ENCODE measurements at places on chromosomes 16 and 17.
A peak's percentile ranks its signal among the peaks of the same experiment; 100 is the strongest.

DNA sequence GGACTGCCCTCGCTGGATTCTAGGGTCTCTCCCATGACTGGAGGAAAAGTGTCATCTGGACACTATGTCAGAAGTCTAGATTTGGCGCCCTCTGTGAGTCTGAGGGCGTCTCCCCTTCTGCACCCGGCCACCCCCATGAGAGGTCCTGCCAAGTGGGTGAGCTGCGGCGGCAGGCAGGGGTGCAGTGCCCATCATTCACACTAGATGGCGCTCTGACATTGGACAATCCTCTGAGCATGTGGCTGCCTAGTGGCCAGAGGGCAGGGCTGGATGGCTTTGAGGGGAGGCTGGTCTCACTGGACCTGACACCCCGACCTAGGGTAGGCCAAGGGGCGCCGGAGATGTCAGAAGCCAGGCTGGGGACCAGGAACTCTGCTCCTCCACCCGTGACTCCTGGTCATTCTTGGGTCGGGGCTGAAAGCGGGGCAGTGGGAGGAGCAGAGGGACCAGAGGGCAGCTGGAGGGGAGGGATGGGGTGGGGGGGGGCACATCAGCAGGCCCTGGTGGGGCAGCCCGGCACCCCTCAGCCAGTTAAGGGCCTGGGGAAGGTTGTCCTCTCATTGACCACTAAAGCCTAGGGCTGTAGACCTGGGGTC is 28.0 kb downstream of the MRM1 start:
- DNase-seq, result peak; percentile 84

DNA sequence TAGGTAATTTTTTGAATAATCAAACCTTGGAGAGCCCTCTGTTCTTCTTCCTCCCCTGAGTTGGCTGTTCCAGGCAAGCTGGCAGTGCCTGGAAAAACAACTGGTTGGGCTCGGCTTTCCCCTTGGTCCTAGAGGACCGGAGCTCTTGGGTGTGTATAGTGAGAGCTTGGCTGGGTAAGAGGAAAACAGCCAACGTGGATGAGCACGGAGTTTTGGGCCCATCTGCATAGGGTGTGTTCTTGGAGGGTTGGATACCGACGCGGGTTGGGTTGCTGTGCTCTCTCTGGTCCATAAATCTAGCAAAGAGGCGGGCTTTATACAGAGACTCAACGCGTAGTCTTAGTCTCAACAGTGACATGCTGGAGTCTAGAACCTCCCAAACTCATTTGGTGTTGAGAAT is 23.2 kb downstream of the ITGB3 start:
- no peak for DNase-seq

- DNase-seq, result no peak
Measured at GRCh38 chr16:72637306-72637705, 410.6 kb downstream of the ZFHX3 start.

GRCh38 chr16:12255919-12256665 is 279.6 kb downstream of the SNX29 start:
- no peak for DNase-seq

GRCh38 chr16:65509172-65509571 is 387.3 kb upstream of the CDH11 start:
- no peak for DNase-seq

GRCh38 chr17:80055597-80055996 is 19.2 kb downstream of the CCDC40 start:
- DNase-seq, result no peak

DNA sequence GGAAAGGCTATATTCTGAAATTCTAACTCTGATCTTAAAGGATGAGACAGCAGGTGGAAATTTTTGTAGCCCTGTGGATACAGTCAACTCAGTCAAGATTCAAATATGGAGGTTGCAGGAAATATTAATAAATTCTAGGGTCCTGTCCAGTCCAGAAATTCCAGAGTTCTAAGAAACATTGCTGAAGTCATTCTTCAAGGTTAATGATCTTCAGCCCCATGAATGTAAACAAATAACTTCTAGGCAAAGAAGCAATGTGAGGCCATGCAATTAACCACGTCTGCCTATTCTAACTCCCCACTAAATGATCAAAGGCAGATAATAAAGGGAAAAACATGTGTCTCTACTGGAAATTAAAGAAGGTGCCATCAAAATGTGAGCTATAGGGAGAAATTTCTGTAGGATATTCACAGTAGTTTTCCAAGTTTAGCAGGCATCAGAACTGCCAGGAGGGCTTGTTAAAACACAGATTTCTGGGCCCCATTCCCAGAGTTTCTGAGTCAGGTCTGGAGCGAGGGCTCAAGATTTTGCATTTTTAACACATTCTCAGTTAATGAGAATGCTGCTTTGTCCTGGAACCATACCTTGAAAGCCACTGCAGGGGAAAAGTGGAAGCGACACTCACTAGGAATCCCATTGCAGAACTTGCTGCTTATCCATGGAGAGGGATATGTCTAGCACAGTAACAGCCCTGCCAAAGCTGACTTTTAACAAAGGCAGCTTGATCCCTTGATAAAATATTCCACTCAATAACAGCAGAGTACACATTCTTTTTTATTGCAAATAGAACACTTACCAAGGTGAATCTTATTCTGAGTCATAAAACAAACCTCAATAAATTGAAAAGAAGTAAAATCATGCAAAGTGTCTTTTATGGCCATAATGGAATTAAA is 61.8 kb downstream of the DNAH3 start:
- no peak for DNase-seq

DNA sequence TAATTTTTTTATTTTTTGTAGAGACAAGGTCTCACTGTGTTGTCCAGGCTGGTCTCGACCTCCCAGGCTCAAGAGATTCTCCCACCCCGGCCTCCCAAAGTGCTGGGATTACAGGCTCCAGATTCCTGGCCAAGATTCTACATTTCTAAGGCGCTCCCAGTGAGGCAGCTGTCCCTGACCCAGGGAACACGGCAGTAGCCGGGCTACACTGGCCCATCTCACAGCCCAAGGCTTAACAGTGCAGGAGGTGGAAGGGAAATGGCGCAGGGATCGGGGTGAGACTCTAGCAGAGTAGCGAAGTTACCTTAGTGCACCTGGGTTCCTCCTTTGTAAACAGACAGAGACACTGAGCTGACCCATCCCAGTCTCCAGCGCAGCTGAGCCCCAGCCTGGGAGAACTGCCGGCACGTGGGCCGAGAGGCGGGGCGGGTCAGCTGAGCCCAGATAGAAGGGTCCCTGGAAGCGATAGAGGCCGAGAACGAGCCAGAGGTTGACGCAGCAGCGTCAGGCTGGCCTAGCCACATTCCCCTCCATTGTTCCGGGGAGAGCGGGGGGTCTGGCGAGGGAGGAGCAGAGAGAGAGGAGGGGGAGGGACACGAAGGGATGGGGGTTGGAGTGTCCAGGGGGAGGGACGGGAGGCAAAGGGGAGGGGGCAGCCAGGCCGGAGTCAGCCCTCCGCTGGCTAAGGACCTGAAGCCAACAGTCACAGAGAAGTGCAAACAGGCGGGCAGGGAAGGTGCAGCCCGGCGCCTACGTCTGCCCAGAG is 2.5 kb downstream of the CARHSP1 start:
- DNase-seq, result no peak

- no peak for DNase-seq
Measured at GRCh38 chr17:69588827-69589239, 174.3 kb downstream of the MAP2K6 start.

- no peak for DNase-seq
Measured at GRCh38 chr16:87016046-87017035, 300.9 kb downstream of the C16orf95 start.

- no peak for DNase-seq
Measured at GRCh38 chr17:27649929-27650328, 18.9 kb downstream of the LGALS9 start.

- DNase-seq, result no peak
Measured at GRCh38 chr16:3475604-3476375, 19.5 kb downstream of the C16orf90 start.

GRCh38 chr16:68732042-68732680 is 4.9 kb upstream of the CDH1 start:
- no peak for DNase-seq

DNA sequence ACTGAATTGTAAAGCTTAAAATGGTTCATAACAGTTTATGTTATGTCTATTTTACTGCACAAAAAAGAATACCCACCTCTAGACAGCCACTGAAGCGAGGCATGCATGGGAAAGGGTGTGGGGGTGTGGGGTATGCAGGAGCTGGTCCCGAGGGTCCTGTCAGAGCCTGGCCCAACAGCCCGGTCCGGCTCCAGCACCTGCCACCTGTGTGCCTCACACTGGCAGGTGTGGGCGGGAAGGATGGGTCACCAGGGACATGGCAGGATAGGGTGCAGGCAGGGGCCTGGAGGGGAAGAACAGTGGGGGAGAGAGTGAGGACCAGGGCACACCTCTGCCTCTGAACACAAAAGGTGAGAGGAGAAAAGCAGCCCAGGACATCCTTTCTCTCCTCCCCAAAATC is 22.8 kb upstream of the RASD1 start:
- no peak for DNase-seq

DNA sequence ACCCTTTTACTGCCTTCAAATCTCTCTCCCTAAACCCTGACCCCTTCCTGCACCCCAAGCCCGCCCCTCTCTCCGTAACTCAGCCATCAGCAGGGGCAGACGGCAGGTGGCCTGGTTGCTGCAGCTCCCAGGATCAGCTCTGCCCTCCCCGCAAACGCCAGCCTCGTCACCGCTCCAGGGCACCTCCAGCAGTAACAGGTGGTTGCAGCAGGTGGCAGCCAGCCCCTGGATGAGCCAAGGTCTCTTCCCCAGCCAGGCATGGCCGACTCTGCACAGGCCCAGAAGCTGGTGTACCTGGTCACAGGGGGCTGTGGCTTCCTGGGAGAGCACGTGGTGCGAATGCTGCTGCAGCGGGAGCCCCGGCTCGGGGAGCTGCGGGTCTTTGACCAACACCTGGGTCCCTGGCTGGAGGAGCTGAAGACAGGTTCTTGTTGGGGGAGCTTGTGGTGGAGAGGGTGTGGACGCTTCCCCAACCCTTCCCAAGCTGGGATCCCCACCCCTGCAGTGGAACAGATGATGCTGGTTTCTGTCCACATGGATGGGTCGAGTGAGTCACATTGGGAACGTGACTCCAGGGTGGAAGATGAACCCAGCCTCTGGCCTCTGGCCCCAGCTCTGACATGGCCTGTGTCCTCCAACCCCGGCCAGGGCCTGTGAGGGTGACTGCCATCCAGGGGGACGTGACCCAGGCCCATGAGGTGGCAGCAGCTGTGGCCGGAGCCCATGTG is 558 bp downstream of the HSD3B7 start:
- no peak for DNase-seq

- peak; percentile 76 for DNase-seq
Measured at GRCh38 chr17:82228842-82229697, at the start of gene SLC16A3. Gene SLC16A3 (plus strand): TSS chr17:82229042. CDS start chr17:82236009, 6,967 bp downstream.
